ENCODE measurements at places on chromosomes 4 and X.

DNA sequence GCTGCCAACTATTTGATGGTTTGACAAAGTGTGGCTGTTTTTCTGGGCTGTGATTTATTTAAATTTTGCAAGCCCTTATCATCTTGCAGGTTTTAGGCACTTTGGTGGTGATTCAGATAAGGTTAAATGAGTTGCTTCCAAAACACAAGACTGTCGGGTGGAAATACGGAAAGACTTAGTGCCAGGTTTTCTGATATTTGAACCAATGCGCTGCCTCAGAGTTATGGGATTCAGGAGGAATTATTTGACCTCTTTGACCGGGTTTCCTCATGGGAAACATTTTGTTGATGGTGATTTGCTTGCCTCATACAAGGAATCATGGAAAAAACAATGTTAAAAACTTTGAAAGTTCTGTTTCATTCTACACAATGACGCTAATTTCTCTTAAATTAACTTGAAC lies 136.1 kb upstream of the MAP9 start:
- DNase-seq = no peak

- DNase-seq = no peak
Observed at GRCh38 chr4:110467400-110467799, 8.6 kb upstream of the ENPEP start.

DNA sequence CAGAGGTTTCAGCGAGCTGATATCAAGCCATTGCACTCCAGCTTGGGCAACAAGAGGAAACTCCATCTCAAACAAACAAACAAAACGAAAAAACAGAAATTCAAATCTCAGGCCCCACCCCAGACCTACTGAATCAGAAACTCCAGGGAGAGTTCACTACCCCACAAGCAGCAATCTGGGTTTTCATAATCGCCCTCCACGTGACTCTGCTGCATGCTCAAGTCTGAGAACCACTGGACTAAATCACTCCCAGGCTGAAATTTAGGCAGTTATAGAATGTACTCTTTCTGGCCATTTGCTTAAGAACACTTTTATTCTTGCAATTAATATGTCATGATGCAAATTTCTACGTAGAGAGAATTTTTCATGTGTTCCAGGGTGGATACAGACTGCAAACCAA lies 287.3 kb downstream of the USP46 start:
- no peak for DNase-seq

- no peak for DNase-seq
Observed at GRCh38 chr4:64230709-64231310, 178.4 kb downstream of the TECRL start.

GRCh38 chrX:2317527-2318055 lies 183.2 kb downstream of the DHRSX start:
- DNase-seq = no peak

GRCh38 chr4:84740057-84740456 lies 157.1 kb downstream of the CDS1 start:
- no peak for DNase-seq

DNA sequence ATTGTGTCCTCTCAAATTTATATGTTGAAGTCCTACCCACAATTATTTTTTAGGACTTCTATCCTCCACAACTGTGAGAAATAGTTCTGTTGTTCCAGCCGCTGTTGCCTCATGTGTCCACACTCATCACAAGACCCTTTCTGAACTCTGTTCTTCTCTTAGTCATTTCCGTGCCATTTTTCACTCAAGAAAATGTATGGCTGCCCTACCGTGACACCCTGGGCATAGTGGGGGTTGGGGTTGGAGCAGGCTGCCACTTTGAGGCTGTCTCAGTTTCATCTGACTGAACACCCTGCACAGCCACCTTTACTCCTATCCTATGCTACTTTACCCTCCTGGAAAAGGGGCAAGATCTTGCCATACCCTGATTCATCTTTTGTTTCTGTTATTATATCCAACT lies 319.1 kb downstream of the TENM3 start:
- DNase-seq = no peak

DNA sequence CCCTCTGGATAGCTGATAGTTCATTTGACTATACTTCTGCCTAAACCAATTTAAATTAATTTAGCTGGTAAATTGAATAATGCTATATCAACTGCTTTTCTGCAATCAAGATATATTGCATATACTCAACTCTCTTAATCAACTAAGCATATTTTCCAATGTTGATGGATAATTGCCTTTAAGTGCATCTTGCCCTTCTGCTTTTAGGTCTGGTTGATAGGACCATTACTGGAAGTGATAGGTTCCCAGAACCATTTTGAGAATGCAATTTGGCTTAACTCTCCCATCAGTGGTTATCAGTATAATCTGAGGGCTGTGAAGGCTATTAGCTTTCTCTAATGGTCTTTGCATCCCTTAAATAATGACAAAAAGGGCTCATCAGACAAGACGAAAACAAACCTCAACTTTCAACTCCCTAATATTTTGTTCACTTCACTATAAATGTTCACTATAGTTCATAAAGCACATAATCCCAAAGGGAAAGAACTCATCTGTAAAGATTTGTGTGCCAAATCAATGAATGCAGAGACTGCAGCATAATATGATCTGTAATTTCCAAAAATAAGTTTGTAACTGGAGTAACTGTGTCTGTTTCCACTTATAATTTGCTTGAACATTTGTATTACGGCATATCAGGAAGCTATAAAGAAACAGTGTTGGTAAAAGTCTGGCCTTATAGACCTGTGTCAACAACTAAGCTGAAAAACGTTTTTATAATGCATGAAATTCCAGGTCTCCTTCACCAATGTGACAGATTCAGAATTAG lies 273.6 kb downstream of the FBXO8 start:
- no peak for DNase-seq

DNA sequence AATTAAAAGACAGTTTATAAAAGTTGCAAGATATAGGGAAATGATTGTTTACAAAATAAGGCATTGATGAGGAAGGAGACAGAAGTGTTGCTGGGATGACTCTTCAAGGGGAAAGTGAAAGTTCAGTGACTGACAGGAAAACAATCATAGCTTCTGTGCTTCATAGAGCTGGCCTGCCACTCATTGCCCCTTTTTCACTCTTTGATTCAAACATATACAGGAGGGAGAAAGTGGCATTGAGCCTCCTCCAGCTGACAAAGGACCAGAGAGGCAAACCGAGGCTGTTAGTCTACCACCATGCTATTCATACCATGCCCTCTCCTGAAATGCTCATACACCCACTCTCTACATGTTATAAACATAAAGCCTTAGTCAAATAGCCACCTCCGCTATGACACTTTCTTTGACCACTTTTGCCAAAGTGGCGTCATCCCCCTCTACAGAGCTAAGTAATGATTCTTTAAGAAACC lies 79.2 kb upstream of the ATOH1 start:
- DNase-seq = no peak

All from stimulated activated CD8-positive, alpha-beta memory T cell treated with anti-CD3 and anti-CD28 coated beads, Interleukin-4, amount 100 ng/mL, for 48 hours (primary cell).